ENCODE measurements at places on chromosomes 12 and 14.

GRCh38 chr14:53956427-53957201 lies at the start of gene BMP4:
Gene BMP4 (minus strand): TSS chr14:53956825. CDS start chr14:53952222, 4,603 bp downstream.
- peak; percentile 99 for DNase-seq

GRCh38 chr12:34188974-34189373 lies 166.7 kb downstream of the ALG10 start:
- no peak for DNase-seq

DNA sequence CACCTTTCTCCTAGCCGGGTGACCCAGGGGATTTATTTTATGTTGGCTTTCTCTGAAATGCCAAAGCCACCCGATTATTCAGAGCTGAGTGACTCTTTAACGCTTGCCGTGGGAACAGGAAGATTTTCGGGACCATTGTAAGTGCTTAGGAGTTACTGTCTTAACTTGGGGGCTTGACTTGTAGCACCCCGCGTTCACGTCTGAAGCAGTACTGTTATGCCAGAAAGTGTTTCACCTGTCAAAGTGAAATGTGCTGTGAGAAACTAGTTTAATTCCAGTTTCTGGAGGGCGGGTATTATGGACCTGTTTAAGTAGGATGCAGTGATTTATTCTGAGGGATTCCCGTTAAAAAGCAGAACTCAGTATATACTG lies 218 bp downstream of the LYSET start:
- DNase-seq: no peak

- peak; percentile 90 for DNase-seq
Measured at GRCh38 chr12:52442600-52443061, 8.5 kb upstream of the KRT75 start.

DNA sequence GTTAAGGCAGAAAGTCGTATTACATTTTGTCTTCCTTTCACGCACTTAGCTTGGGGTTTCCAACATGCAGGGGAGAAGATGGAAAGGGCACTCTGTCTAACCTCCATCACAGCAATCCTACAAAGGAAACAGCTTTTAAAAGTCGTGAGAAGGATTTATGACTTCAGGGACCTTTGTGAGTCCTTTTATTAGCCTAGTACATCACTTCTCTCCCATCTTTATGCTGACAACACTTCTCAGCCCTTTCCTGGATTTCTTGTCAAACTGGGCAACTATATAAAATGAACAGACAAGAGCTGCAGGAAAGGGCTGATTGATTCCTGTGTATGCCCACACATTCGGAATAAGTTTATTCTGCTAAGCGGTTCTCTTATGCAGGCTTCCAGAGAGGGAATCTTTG lies 159.0 kb downstream of the DERA start:
- no peak for DNase-seq

DNA sequence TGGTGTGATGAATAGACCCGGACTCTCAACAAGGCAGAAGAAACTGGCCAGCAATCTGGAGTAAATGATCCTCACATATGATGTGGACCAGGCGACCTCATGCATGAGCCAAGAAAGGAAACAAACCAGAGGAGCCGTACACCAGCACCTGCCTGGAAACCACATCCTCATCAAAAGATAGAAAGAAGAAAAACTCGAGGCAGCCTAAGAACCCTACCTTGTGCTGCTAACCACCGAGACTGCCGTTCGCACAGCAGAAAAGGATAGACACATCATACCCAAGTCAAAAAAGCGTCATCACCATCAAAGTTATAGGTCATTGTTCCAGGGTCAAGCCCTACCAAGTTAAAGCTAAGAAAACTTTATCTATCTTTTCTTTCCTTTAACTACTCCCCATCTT lies 66.7 kb downstream of the RESF1 start:
- no peak for DNase-seq

GRCh38 chr14:104427131-104427851 lies 152.3 kb upstream of the C14orf180 start:
- no peak for DNase-seq

DNA sequence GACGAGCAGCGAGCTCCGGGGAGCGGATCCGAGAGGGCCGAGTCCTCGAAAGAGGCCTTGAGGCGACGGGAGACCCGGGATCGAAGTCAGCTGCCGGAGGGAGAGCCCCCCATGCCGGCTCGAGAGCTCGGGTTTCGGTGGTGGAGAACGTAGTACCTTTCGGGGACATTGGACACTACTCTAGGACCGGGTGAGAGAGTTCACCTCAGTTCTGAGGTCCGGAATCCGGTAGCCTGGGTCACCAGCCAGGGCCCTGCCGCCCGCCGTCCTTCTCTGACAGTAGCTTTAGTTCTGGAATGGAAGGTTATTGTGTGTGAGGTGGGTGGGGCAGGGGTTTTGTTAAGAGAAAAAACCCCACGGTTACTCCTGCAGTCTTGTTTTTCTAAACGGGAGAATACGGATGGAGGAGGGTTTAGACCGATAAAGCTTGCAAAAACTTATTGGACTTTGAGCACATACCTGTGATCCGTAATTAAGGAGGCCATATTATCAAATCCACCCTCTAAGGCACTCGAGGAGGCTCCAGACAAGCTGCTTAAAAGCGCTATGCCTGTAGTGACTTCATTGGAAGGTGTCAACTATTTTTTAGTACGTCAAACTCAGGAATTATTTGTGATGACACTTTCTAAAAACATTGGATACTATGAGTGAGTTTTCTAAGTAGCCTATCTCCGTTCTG lies 765 bp downstream of the SCYL2 start:
- DNase-seq: peak; percentile 4

DNA sequence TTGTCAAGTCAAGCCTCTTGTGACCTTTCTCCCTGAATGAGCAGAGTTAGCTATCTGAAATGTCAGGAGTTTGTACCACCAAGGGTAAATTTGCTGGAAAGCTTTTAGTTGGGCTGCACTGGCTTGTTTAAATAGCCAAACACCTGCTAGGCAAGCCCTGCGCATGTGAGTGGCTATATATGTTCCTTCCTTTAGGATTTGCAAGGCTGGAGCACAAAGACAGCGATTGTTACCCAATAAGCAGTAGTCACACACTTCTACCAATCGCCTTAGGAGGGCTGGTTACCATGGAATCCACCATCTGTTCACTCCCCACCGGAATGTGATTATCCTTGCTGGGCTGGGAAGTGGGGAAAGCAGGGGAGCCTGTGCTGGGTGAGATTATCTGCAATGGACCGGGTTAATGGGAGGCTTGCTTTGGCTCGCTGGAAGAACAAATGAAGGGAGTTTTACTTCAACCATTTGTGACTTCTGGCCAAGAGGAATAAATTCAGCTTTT lies 102.5 kb downstream of the FGD4 start:
- DNase-seq: peak; percentile 16

DNA sequence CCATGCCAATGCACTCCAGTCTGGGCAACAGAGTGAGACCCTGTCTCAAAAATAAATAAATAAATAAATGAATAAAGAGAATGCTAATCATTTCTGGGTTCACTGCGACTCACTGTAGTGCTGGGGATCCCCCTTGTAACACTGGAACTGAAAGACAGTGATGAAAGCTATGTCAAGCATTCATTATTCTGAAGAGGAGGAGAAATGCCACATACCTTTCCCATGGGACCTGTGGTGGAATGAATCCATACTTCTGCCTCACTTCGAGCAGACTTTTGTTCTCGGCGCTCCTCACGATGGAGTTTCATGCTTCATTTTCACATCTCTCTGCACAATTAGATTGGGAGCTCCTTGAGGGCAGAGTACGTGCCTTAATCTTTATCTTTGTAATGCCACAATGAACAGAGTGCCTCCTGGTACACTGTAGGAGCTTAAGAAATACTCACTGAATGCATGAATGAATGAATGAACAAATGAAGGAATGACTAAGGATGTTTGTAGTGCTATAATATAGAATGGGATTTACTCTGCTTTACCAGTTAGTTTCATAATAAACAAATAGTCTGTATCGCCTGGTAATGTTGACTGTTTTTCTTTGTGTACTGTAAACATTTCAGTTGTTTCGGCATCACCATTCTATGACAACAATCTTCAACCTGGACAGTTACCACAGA lies 45.8 kb downstream of the DRAM1 start:
- no peak for DNase-seq

DNA sequence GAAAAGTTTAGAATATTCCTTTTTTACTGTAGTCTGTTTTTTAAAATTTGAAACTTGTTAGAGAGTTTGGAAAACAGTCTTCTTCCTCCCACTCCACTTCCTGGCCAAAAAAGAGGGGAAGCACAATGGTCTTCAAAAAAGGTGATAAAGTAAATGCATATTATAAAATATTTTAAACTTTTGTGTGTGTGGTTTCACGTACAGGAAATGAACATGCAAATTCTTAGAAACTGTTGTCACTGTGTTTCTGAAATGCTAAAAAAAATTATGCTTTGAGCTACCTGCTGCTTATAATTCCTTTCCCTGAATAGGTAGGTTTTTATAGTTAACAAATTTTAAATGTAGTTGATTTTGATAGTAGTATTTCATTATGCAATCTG lies 2.9 kb downstream of the FGFR1OP2 start:
- no peak for DNase-seq

GRCh38 chr14:54766276-54767138 lies 136.1 kb downstream of the GCH1 start:
- no peak for DNase-seq

All from urothelium cell line (cell line).